ENCODE measurements at places on chromosomes 11 and 22.

DNA sequence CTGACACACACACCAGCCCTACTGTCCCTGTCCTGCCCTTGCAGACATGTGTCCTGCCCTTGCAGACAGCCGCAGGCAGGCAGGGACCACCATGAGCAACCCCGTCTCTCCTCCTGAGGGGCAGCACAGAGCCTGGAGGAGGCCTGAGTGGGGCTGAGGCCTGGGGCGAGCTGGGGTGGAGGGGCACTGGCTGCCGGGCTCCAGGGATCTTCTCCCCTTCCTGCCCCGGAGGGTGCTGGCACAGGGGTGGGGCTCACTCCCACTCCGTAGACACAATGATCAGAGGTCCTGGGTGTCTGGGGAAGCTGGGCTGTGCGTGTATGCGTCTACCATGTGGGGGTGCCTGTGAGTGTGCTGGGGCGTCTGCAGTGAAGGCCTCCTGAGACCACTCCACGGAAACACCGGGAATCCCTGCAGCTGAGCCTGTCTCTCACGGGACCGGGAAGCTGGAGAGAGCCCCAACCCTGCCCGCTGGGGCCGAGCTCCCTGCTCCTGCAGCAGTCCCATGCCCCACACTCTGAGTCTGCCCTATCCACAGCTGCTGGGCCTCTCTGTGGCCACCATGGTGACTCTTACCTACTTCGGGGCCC is 588 bp downstream of the TSPAN32 start:
- no peak for DNase-seq

DNA sequence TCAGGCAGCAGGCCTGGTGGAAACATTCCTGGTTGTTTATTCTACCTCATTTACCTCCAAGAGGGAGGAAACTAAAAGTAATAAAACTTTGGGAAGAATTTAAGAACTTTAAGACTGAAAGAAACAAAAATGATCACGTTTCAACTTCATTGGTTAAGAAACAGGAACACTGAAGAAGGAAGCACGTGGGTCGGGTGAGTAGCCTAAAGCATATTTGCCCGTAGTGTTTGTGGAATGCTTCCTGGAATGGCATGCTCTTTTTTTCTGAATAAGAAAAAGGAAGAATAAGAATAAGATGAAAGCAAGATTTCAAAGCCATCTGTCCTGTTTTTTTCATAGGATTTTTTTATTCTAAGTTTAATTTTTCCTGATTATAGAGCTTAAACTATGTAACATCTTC is 83.1 kb downstream of the WNT11 start:
- DNase-seq, result no peak

DNA sequence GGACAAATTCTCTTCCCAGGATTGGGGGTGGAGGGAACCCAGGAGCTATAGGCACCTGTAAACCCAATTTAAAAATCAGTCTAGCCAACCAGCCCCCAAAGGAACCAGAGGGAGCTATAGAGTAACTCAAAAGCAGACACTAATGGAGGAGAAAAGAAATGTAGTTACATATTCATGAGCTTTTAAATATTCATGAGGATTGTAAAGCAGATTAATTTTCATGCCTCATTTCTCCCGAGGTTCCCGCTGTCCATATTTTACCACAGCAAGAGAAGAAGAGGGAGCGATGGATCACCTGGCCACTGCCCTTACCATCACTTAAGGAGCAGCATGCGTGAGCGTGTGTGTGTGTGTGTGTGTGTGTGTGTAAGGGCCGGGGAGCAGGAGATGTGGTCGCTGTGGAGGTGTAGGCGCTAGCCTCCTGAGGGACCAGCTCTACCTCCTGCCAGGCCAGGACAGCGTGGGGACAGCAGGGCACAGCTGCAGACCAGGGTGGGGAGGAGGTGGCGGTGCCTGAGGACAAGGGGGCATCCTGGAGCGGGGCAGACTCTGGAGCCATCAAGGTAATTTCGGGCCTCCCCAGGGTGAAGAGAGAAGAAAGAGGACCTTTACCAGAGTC is 100.7 kb upstream of the THY1 start:
- no peak for DNase-seq

- peak; percentile 8 for DNase-seq
Measured at GRCh38 chr11:121650351-121651256, 197.8 kb upstream of the SORL1-AS1 start.

- no peak for DNase-seq
Measured at GRCh38 chr11:12800032-12800671, 125.9 kb downstream of the TEAD1 start.

DNA sequence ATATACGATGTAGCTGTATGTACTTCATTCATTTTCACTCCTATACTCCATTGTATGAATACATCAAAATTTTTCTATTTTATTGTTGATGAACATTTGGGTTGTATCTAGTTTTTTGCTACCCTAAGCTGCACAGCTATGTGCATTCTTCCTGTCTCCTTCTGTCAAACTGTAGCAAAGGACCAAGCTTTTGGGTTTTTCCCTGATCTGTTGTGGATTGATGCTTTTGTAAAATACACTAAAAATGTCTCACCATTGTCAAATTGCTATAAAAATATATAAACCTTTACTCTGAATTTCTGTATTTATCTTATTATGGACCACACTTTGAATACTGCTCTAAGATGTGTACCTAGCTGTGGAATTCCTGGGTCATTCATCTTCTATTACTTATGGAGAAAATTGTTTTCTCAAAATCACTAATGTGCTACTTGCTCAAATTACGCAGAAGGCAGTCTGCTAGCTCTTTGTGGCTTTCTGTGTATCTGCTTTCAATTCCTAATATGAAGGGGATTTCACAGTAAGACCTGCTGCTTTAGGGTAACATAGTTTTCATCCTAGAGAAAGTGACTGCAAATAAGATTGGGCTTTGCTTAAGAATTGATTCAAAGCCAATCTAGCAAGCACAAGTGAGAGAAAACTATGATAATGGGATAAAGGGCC is 123.4 kb downstream of the CYP2R1 start:
- DNase-seq, result no peak

- no peak for DNase-seq
Measured at GRCh38 chr11:132187814-132188213, 817.4 kb downstream of the NTM start.

DNA sequence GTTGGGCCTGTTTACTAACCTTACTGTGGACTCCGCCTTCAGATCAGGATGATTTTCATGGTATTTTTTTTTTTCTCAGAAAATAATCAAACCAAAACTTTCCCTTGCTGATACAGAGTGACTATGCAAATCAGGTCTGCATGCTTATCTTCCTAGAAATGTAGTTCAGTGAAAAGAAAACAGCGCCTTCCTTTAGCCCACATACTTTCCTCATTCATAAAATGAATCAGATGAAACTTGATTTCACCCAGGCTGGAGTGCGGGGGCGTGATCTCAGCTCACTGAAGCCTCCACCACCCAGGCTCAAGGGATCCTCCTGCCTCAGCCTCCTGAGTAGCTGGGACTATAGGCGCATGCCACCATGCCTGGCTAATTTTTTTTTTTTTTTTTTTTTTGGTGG is 26.0 kb downstream of the ZNRF3 start:
- DNase-seq, result peak; percentile 73

- no peak for DNase-seq
Measured at GRCh38 chr11:114616516-114616915, 20.9 kb upstream of the NXPE4 start.

GRCh38 chr22:44067901-44068300 is 43.8 kb downstream of the PARVB start:
- no peak for DNase-seq

DNA sequence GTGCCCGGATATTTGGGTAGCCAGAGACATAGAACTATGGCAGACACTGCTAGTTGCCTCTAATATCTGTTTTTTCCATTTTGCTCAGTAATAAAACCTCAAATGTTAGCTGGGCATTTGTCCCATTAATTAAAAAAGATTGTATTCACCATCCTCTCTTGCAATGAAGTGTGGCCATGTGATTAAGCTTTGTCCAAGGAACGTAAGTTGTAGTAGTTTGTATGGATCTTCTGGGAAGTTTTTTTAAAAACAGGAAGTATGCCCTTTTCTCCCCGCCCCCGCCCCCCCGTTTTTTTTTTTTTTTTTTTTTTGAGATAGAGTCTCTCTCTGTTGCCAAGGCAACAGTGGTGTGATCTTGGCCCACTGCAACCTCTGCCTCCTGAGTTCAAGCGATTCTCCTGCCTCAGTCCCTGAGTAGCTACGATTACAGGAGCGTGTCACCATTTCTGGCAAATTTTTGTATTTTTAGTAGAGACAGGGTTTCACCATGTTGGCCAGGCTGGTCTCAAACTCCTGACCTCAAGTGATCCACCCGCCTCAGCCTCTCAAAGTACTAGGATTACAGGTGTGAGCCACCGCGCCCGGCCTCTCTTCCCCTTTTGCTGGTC is 1.7 kb upstream of the TMEM135 start:
- no peak for DNase-seq

DNA sequence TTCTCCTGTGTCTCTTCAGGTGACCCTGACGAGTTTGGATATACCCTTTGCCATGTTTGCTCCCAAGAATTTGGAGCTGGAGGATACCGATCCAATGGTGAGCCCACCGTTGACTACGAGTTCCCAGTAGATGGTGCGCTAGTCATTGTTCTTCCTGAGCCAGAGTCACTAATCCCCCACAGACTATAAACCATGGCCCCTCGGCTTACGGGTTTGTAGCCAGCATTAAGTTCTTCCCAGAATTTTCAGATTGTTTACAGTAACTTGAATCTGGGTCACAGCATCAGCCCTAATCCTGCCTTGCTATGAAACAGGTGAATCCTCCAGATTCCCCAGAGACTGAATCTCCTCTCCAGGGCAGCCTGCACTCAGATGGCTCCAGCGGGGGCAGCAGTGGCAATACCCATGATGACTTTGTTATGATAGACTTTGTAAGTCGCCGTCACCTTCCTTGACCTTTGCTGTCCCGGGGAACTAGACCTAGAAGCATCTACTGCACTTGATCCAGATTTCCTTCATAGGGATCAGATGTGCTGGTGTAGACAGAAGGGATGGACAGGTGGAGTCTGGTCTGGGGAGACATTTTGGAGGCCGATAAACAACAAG is 31.8 kb downstream of the ARHGAP1 start:
- DNase-seq, result no peak

DNA sequence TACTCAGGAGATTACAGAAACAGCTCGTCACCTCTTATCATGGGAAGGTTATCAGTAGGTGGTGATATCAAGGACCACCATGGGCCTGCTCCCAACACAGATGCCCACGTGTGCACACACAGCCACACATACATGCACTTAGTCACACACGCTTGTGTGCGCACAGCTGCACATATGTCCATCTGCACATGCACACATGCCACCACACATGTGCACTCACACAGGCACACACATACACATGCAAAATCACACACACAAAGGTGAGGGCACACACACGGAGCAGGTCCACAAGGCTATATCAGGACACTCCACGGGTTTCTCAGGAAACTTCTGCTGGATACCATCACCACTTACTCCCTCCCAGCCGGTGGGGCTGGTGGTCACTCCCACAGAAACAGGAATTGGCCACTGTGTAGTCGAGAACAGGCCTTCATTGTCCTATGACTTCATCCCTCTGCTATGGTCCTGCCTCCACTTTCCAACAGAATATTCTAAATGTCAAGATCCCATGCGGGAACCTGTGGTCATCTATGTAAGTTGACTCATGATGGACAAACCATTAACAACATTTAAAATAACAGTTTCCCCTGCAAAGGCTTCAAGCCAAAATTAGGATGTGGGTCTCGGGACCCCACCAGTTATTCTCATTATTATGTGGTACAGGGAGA is 2.2 kb downstream of the C11orf24 start:
- DNase-seq, result no peak

GRCh38 chr11:65298655-65299179 is 15.9 kb upstream of the CDC42EP2 start:
- DNase-seq, result no peak

- peak; percentile 82 for DNase-seq
Measured at GRCh38 chr11:122743949-122744348, 88.4 kb downstream of the UBASH3B start.

DNA sequence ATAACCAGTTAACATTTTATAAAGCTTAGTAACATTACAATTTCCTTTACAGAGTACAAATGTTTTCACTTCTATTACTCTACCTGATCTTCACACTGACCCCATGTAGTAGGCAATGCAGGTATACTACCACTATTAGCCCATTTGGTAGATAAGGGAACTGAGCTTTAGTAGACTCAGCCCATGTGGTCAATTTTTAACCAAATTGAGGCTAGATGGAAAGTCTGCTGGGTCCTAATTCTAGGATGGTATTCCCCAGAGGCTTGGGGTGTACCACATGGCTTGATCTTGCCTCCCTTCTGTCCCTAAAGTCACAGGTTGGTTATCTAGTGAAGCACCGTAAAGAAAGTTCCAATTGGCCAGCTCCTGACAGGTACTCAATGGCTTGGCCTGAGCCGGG is 48.2 kb downstream of the NRXN2 start:
- DNase-seq, result no peak

GRCh38 chr11:10301656-10302358 is 3.1 kb upstream of the ADM start:
- no peak for DNase-seq

DNA sequence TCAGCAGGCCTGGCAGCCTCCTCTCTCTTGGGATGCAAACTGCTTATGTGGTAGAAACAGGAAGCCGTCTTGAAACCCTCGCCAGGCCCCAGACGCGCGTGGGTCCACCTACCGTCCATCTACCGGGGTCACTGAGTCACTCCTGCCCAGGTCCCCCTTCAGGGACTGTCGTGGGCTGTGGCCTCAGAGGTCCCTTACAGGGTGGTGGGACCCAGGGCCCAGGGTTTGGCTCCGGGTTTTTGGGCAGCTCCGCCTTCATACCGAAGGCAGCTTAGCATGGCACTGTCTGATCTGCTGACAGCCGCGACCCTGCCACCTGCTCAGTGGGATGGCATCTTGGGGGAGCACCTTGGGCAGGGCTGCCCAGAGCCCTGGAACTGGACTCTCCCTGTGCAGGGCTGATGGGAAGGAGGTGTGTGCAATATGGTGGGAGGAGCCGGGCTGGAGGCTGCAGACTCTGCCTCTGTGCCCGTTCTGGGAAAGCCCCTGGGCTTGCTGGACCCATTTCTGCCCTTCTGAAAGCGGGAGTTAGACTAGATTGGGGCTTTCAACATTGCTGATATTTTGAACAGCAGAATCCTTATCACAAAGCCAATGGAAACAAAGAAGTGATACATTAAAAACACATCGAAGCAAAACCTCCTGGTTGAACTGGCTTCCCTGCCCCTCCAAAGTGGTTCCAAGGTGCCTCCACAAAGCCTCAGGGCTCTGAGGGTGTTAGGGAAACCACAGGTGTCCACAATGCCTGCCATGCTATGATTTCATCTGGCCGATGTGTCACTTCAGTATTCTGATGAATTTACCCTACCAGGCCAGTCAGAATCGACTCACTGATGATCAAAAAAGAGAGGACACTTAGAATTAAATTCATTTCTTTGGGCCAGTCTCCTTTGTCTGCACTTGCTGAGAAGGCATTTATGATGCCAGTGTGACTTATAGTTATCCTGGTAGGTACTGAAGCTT is 316.5 kb downstream of the KIRREL3 start:
- no peak for DNase-seq

- no peak for DNase-seq
Measured at GRCh38 chr11:114447892-114448291, 8.6 kb downstream of the REXO2 start.

DNA sequence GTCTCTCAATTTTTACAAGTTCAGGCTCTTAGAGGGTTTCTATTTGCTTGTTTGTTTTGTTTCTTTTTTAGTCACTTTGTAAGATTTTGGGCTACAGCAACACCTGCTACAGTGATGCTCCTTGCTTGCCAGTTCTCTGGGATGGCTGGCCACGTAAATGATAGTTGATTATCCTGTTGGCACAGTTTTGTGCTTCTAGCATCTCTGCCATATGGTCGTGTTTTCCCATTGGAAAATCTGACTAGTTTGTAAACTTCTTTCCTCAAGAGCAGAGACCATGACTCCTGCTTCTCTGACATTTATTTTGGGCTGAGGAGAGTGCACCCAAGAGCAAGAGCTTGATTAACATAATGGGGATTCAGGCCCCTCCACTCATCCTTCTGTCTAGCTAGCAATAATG is 1621.6 kb upstream of the RAG2 start:
- DNase-seq, result no peak

All from stimulated activated CD4-positive, alpha-beta T cell treated with anti-CD3 and anti-CD28 coated beads, Interleukin-15, amount 100 ng/mL, for 48 hours (primary cell).